ENCODE measurements at places on chromosomes 4 and X. TPM values are rescaled to one million over a fixed set of nuclear protein-coding genes. Genes with fewer than 3 reads are reported as not detected.
A peak's percentile ranks its signal among the peaks of the same experiment; 100 is the strongest.

- peak; percentile 51 for DNase-seq
Measured at GRCh38 chrX:39242187-39242586, 440.9 kb downstream of the MID1IP1 start.

- no peak for DNase-seq
Measured at GRCh38 chrX:47283015-47283771, 50.4 kb downstream of the USP11 start.

DNA sequence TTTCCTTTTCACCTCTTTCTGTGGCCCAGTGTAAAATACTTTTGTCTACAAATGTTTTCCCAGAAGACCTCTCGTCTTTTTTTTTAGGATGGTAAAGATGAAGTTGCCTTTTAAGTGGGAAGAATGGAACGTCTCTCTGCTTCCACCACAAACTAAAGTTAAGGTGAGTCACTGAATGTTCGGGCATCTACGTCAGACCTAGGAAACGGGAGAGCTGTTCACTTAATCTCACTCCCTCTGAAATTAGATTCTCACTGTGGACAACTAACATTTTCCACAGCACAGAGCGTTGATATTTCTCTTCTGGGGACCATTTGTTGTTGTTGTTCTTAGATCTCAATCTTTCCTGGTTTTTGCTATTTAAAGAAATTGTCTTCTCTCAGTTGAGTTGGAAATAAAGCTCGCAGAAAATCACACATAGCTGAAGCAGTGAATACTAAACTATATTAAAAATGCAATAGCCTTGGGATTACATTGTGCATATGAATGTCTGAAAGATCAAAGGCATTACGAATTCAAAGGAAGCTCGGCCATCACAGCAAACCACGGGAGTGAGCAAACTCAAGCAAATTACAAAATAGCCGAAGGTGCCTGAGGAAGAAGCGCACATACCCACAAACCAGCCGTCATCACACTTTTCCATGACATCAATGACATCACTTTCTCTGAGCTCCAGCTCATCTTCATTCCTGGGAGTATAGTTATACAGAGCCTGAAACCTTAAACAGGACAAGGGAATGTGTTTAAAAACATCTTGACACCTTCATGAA lies 53.9 kb upstream of the PDLIM3 start:
- DNase-seq, result no peak

GRCh38 chr4:19684084-19684483 lies 567.6 kb upstream of the SLIT2 start:
- DNase-seq, result no peak

DNA sequence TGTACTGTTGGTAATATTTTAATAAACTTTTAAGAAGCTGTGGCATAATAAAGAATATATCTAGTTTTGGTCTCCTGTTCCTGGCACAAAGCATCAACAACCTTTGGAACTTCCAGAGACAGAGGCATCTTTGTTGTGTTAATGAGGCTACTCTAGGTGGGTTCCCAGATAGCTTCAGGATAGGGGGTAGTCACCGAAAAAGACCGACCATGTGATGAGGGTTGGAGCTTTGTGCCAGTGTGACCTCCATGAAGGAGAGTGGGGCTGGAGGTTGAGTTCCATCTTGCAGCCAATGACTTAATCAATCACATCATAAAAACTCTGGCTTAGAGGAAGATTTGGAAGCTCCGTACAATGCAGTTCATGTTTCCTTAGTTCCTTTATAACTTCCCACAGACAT lies 9.9 kb downstream of the PPAT start:
- DNase-seq, result peak; percentile 84

GRCh38 chrX:39311646-39312045 lies 510.4 kb downstream of the MID1IP1 start:
- DNase-seq, result no peak

DNA sequence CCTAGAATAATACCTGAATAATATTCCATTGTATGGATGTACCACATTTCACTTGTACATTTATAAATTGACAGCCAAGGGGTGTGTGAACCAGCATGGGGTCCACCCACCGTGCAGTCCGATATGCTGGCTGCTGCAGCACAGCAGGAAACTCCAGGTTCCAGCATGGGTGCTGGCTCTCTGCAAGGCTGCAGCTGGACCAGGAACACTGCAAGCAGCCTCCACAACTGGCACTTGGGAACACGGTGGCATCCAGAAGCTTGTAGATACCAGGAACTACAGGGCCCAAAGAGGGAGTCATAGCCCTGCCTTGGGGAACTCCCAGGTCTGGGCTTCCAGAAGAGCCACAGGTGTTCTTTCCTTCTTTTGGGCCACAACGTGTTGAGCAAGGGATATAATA lies 91.2 kb downstream of the NXF2 start:
- DNase-seq, result no peak

TEC gene
- total RNA-seq, result 8.3 TPM

SSX4B gene
- total RNA-seq, result 0.19 TPM

C4orf51 gene
- not detected for total RNA-seq

SHROOM2 gene
- 15.8 TPM for total RNA-seq

All from GM23338 (cell line).